ENCODE measurements at places on chromosomes 2 and 18.

- DNase-seq = no peak
Measured at GRCh38 chr2:44186810-44187209, 18.1 kb downstream of the PPM1B start.

DNA sequence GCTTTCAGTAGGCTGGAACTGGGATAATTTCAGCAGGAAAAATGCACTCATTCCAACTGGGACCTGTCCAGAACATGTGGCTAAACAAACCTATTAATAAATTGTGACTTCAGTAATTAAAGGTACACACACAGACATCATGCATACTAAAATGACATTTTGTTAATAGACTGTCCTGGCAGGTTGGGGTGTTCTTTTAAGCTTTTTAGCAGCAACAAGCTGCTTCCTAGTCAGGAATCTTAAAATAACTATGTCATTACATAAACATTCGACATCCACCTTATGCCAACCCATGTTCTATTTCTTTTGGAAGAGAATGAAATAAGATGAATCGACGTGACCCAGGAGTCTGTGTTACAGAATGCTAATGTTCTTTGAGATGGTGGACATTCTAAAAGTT, 435.7 kb downstream of the TXNL1 start:
- no peak for DNase-seq

GRCh38 chr18:70072678-70073077, 125.0 kb upstream of the CD226 start:
- DNase-seq = no peak

- DNase-seq = no peak
Measured at GRCh38 chr2:85779641-85780315, 26.0 kb downstream of the ATOH8 start.

- no peak for DNase-seq
Measured at GRCh38 chr2:8382485-8382884, 299.4 kb upstream of the ID2 start.

Data from stimulated activated naive CD8-positive, alpha-beta T cell treated with anti-CD3 and anti-CD28 coated beads, Interleukin-15, amount 100 ng/mL, for 72 hours (primary cell).